ENCODE measurements at places on chromosomes 12 and 14.

- DNase-seq, result no peak
Measured at GRCh38 chr12:123942238-123942653, 30.4 kb downstream of the CCDC92 start.

DNA sequence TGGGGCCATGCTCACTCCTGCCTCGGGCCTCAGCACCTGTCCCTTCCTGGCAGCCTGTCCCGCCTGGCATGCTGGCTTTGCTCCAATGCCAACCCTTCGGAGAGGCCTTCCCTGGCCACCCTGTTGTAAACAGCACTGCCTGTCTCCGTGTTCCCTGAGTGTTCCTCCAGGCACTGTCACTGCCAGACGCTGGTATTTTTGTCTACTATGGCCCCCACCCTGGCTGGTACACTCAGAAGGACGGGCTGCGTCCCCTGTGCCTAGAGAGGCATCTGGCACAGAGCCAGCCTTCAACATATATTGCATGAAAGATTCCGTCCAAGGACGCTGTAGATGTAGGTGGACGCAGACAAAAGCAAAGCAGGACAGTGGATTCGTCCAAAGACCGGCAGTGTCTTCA is 2.7 kb upstream of the ASPG start:
- DNase-seq, result no peak

GRCh38 chr12:34595749-34596733 is 573.7 kb downstream of the ALG10 start:
- no peak for DNase-seq

DNA sequence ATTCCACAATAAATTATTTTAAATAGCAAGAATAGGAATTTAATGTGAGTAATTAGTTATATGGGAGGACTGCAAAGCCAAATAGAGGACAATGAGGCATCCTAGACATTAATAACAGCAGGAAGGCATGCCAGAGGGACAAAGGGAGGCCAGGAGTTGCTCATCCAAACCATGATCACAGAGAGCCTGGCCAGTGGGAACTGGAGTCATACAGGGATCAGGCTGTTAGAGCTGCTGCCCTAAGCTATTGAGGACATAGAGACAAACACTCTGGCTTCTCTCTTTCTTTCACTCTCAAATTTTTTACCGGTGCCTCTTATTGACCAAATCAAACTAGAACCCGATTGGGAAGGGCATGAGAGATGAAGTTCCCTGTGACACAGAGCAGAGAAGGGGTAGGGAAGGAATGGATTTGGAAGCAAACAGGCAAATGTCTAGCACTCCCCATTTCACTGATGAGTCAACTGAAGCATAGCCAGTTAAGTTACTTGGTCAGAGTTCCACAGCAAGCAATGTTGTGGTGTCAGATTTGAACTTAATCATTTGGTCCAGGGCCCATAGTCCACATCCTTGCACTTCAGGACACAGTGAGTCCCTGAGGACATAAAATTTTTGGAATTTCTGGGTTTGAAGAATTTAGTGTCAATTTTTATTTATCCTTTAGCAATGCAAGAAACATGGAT is 17.9 kb upstream of the CFAP54 start:
- DNase-seq, result no peak

GRCh38 chr12:8834230-8834629 is 11.8 kb downstream of the A2ML1 start:
- no peak for DNase-seq

DNA sequence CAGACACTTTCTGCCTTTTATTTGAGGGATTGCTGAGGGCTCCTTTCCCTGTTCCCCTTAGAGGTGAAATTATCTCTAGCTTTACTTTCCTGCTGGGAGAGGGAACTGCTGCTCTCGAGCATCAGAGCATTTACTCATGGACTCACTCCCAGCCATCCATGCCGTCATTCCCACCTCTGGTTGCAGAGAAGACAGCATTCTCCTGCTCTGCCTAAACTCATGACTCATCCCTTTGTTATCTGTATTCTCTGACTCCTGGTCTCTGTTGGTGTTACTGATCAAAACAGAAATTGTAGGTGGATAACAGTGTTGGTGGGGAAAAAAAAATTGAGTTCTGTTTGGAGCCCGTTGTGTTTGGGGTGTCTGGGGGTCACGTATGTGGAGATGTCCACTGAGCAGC is 159.3 kb downstream of the TTC8 start:
- no peak for DNase-seq

- no peak for DNase-seq
Measured at GRCh38 chr12:14482886-14483285, 84.8 kb downstream of the PLBD1 start.

DNA sequence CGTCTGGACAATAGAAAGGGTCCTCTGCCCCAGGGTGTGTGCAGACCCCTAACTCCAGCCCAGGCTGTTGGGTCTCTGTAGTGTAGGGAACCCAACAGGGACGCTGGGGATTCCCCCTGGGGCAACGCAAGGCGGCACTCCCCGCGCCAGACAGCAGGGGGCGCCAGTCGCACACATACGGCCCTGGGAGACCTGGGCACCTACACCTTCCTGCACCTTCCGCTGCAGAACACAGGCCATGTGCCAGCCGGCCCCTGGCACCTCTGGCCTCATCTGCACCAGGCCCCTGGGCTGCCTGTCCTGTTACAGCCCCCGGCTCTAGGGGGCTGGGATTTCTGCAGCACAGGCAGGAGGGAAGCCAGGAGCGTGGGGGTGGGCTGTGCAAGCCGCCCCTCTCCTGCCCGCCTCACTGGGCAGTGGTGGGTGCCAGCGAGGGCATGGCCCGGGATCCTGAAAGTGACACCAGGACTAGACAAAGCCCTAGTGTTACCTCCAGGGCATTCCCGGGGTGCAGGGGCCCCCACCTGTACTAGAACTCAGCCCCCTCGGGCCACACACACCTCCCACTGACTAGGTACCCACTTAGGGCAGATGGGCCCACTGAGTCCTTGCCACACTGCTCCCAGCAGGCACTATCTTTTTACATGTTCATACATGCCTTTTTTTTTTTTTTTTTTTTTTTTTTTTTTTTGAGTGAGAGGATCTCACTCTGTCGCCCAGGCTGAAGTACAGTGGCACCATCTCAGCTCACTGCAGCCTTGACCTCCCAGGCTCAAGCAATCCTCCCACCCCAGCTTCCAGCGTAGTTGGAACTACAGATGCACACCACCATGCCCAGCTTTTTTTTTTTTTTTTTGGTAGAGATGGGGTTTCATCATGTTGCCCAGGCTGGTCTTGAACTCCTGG is 37.5 kb downstream of the CCNK start:
- DNase-seq, result peak; percentile 59

DNA sequence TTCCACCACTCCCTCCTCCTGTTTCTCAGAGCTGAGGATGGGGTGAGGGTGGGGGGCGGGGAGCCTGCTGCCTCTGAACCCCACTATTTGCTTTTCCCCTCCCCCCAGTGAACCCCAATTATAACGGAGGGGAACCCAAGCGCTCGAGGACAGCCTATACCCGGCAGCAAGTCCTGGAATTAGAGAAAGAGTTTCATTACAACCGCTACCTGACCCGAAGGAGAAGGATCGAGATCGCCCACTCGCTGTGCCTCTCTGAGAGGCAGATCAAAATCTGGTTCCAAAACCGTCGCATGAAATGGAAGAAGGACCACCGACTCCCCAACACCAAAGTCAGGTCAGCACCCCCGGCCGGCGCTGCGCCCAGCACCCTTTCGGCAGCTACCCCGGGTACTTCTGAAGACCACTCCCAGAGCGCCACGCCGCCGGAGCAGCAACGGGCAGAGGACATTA is 1.1 kb downstream of the HOXC4 start:
- DNase-seq, result no peak

DNA sequence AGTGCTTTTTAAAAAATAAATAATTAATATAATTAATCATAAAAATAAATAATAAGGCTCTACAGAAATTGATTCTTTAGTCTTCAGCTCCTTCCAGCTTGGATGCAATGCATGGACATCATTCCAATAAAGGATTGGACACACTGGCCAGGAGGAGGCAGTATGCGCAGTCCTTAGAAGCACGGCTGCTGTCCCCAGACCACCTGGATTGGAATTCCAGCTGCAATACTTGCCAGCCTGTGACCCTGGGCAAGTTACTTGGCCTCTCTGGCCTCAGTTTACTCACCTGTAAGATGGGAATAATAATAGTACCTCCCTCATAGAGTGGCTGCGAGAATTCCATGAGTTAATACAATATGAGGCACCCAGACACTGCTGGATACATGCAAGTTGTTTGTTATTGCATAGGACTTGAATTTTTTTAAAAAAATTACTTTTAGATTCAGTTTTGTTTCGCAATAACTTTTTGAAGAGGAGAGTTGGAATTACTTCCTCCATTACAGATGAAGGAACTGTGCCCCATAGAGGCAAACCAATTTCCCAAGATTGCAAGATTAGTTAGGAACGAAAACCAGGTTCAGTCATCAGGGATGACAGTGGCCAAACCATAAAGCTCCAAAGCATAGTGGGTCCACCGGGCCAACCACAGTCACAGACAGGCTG is 12.2 kb downstream of the RPH3A start:
- DNase-seq, result no peak

GRCh38 chr12:57816855-57817151 is 1.7 kb downstream of the AVIL start:
- no peak for DNase-seq

- DNase-seq, result peak; percentile 52
Measured at GRCh38 chr12:47767216-47767724, 5.8 kb upstream of the SLC48A1 start.

DNA sequence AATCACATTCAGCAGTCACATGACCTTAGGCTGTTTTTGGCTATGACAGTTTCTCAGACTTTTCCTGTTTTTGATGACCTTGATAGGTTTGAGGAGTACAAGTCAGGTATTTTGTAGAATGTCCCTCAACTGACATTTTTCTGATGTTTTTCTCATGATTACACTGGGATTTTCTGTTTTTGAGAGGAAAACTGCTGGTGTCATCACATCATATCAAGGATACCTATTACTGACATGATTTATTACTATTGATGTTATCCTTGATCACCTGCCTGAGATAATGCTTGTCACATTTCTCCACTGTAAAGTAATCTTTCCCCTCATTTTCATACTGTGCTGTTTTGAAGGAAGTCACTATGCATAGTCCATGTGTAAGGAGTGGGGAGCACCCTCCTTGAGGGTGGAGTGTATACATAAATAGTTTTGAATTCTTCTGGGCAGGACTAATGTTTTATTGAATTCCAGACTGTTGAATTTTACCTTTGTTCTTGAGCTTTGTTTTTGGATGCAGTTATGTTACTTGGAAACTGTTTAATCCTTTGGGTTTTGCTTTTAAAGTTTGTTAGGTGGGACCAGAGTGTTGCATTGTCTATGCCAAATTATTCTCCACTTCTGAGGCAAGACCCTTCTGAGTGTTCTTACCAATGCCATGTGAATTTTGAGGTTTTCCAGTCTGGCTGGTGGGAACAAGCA is 444.5 kb upstream of the FAR2 start:
- DNase-seq, result no peak

DNA sequence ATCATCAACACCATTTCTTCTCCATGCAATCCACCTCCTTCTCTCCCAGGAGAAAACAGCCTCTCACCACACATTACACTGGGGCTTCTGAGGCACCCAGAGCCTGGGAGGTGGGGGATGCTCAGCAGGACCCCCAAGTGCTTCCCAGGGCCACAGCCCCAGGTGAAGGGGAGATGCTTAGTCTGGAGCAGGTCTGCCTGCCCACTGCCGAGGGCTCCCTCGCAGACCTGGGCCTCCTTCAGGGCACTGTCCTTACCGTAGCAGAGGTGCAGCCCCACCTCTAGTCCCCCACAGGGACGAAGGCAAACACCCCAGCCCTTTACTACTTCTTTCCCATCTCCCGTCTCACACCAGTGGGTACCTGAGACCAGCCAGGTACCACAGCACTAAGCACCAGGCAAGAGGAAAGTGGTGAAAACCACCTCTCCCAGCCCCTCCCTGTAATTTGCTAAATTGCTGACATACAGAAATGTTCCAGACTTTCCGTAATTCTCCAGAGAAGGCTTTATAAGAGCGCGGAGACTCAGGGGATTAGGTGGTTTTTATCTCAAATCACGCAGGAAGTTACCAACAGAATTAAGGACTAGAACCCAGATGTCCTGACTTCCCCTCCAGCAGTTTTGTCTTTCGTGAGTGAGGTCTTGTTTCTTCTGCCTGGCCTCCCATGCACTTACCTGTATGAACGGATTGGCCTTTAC is 59.0 kb downstream of the PLEKHG3 start:
- no peak for DNase-seq

- DNase-seq, result no peak
Measured at GRCh38 chr14:21723431-21724045, 49.9 kb upstream of the OR4E1 start.

DNA sequence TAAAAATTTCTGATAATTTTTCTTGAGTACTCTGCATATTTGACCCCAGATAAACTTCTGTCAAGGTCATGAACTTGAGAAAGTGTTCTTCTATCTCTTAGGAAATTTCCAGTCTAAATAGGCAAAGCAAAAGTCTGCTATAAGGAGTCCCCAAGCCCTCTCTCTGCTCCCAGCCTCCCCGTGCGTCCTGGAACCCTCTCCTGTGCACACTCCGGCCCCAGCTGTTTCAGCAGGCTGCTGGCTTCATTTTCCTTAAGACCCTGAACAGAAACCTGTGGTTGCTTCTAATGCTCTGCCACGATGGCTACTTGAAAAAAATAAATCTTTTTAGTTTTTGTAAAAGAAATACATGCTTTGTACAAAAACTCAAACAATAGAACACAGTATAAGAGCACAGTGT is 14.7 kb downstream of the KRT2 start:
- no peak for DNase-seq

- DNase-seq, result no peak
Measured at GRCh38 chr14:64602826-64603225, 53.1 kb downstream of the PPP1R36 start.

DNA sequence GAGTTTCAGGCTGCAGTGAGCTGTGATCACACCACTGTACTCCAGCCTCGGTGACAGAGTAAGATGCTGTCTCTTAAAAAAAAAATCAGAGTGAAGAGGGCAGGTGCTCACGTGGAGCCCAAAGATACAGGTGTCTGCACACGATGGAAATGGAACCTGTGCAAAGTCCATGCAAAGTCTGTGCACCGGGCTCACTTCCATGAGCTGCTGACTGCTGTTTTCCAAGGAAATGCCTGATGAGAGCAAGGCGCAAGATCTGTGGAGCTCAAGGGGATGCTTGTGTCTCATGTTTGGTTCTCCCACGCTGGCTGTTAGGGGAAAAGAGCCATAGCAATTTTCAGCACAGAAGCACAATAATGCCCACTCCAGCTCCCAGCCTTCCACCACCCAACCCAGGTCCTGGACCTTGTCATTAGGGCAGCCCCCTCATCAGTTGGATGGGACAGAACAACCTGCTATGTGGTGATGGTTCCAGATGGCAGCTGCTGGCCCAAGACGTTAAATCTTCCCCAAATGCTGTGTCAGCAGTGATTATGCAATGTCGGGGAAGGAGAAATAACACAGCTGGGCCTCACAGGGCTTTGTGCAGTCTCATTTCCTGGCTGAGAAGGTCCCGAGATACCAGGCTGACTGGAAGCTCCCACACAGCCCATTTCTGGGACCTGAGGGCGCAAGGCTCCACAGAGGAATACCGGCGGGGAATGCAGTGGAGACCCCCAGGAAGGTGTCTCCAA is 27.9 kb upstream of the DICER1 start:
- DNase-seq, result no peak

GRCh38 chr14:69282448-69282847 is 22.5 kb downstream of the GALNT16 start:
- no peak for DNase-seq
